Activated CD8-positive, alpha-beta memory T cell treated with anti-CD3 and anti-CD28 coated beads, Interleukin-2, amount 10 ng/mL, durations not matched to agents 7 days and 5 days (primary cell): ENCODE measurements at places on chromosomes 5 and 9.

DNA sequence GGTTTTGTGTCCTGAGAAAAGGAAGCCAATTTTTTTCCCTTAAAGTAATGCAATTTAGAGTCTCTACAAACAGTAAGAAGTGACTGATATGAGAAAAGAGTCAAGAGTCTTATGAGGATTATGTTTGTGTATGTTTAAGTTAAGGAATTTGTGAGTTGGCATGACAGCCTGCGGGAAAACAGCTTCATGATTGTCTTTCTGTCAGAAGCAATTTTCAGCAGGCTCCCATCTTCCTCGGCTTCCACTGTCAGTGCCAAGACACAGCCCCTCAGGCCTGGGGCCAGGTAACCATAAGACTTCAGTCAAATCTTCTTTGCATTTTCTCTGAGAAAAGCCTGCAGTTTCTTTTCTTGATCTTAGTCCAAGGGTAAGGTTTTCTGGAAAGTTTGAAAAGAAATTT is 17.0 kb upstream of the SELENOP start:
- no peaks in the 10 kb centered on the region for H3K4me1 ChIP-seq
- H3K4me3 ChIP-seq = no peak overlapping the region
- H3K36me3 ChIP-seq = no peaks in the 10 kb centered on the region
- DNase-seq = no peak
- peaks cover 4% of the 10 kb centered on the region for H3K27me3 ChIP-seq

GRCh38 chr9:105858877-105859276 is 164.5 kb downstream of the TMEM38B start:
- H3K27ac ChIP-seq = peak overlapping the region; percentile 82
- peak; percentile 48 for DNase-seq
- H3K36me3 ChIP-seq = peaks cover 6% of the 10 kb centered on the region
- H3K4me3 ChIP-seq = peak overlapping the region; percentile 61

GRCh38 chr5:65262096-65262495 is 219.6 kb downstream of the ADAMTS6 start:
- H3K27ac ChIP-seq = no peak overlapping the region
- H3K4me1 ChIP-seq = no peaks in the 10 kb centered on the region
- H3K36me3 ChIP-seq = peaks cover 2% of the 10 kb centered on the region

- H3K27me3 ChIP-seq = no peaks in the 10 kb centered on the region
- DNase-seq = no peak
- H3K36me3 ChIP-seq = peaks cover 79% of the 10 kb centered on the region
- no peak overlapping the region for H3K4me3 ChIP-seq
- H3K4me1 ChIP-seq = peaks cover 66% of the 10 kb centered on the region
Observed at GRCh38 chr9:99127356-99128132, 22.6 kb downstream of the TGFBR1 start.

- H3K4me3 ChIP-seq = no peak overlapping the region
- no peaks in the 10 kb centered on the region for H3K4me1 ChIP-seq
- no peak overlapping the region for H3K27ac ChIP-seq
- peaks cover 16% of the 10 kb centered on the region for H3K27me3 ChIP-seq
- peaks cover 2% of the 10 kb centered on the region for H3K36me3 ChIP-seq
Observed at GRCh38 chr5:134263801-134264200, 37.9 kb upstream of the PPP2CA start.

- no peaks in the 10 kb centered on the region for H3K4me1 ChIP-seq
- no peak for DNase-seq
- no peak overlapping the region for H3K27ac ChIP-seq
- peaks cover 60% of the 10 kb centered on the region for H3K36me3 ChIP-seq
Observed at GRCh38 chr5:50822761-50823160, 156.3 kb downstream of the PARP8 start.

DNA sequence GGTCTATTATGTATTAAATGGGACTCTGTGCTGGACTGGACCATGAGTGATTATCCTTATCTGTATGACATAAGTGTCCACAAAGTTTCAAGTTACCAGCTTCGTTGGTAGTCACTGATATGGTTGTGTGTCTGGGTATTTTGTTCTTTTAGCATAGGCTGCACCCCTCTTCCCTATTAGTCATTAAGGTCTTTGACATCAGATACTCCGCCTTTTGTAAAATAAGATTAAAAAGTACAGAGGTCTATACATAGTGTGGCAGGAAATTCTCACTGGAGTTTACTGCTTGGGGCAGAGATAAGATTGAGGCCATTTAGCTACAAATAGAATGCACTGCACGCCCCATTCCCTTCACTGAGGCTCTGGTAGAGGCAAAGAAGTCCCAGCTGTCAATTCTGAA is 99.4 kb downstream of the TMEM215 start:
- H3K27me3 ChIP-seq = peaks cover 3% of the 10 kb centered on the region
- no peak overlapping the region for H3K4me3 ChIP-seq
- no peak for DNase-seq
- H3K4me1 ChIP-seq = no peaks in the 10 kb centered on the region
- no peaks in the 10 kb centered on the region for H3K36me3 ChIP-seq
- H3K27ac ChIP-seq = no peak overlapping the region

DNA sequence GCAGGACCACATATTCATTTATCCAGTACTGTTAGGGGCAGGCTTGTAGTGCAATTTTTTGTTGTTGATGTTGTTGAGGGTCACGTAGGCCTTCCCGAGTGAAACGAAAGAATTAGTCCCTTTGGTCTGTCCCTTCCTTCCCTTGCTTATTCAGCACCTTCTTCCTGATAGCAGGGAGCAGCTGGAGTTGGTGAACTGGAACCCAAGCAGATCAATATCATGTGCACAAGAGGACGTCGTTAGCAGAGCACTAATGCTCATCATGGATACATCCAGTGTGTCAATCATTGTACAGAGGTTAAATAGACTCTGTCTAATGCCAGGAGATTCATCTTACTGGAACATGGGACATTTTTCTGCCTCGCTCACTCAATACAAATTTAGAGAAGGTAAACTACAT is 33.0 kb upstream of the MAP1B start:
- peaks cover 19% of the 10 kb centered on the region for H3K27me3 ChIP-seq
- H3K4me1 ChIP-seq = no peaks in the 10 kb centered on the region
- H3K4me3 ChIP-seq = no peak overlapping the region
- no peak for DNase-seq
- no peak overlapping the region for H3K27ac ChIP-seq

- DNase-seq = no peak
- peaks cover 21% of the 10 kb centered on the region for H3K36me3 ChIP-seq
- no peak overlapping the region for H3K4me3 ChIP-seq
- H3K27me3 ChIP-seq = no peaks in the 10 kb centered on the region
Observed at GRCh38 chr5:181229996-181230395, 6.9 kb downstream of the TRIM41 start.

DNA sequence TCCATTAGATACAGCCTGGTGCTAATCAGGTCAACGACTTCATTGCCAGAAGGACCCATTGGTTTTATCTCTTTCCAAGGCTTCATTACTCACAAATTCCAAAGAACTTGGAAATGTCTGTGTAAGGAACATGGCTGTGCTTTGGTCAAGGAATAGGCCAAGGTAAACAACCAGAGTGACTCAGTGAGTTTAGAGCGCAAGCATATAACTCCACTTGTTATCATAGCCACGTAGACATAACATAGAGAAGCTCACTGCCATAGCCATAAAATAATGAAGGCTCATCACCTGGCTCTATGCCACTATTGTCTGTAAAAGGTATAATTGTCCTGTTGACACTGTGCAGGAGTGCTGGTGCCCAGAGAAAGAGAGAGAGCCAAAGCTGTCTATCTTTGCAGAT is 139.3 kb upstream of the PLCXD3 start:
- no peak overlapping the region for H3K27ac ChIP-seq
- no peak for DNase-seq
- no peaks in the 10 kb centered on the region for H3K36me3 ChIP-seq
- H3K4me3 ChIP-seq = no peak overlapping the region
- H3K4me1 ChIP-seq = no peaks in the 10 kb centered on the region
- peaks cover 4% of the 10 kb centered on the region for H3K27me3 ChIP-seq
